ENCODE measurements at places on chromosomes 7 and 10.
A peak's percentile ranks its signal among the peaks of the same experiment; 100 is the strongest.

DNA sequence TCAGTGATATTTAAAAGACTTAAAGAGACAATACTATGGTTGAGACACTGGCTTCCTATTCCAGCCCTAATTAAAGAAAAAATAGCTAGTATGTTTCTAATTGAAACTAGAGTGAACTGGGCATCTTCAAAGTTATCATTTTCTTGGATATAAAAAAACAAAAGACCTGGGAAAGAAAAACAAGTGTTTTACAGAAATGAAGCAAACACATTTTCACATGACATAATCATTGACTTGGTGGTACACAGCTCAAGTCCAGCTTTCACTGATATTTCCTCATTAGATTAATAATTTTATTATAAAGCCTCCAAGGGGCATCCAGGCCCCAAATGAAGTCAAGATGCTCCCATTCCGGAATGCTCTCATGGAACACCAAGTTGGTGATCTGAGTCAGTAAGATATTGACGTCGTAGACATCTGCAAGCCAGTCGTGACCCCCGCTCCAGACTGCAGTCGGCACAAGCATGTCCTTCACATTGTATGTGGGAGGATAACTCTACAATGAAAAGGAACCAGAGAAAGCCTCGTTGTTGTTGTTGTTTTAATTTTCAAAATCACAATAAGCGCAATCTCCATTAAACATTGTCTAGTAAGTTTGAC is 7.5 kb upstream of the CH25H start:
- no peak for DNase-seq

DNA sequence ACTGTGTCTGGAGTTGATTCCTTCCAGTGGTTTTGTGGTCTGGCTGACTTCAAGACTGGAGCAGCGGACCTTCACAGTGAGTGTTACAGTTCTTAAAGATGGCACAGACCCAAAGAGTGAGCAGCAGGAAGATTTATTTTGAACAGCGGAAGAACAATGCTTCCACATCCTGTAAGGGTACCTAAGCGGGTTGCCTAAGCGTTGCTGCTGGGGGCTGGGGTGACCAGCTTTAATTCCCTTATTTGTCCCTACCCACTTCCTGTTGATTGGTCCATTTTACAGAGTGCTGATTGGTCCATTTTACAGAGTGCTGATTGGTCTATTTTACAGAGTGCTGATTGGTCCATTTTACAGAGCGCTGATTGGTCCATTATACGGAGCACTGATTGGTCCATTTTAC is 13.2 kb downstream of the AKR1B15 start:
- no peak for DNase-seq

DNA sequence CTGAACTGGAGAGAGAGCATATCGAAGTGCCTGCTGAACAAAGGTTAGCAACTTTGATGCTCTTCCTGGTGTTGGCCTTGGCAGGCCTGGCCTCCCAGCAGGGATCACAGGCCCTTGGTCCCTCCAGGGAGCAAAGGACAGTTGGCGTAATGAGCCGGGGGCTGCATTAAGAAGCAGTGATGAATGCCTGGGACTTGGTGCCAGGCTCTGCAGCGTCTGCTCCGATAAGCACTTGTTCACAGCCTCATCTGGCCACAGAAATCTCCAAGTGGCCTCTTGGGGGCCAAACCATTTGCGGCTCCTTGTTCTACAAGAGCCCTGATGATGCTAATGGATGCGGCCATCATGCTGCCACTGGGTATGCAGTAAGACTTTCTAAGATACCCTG is 31.8 kb downstream of the CRHR2 start:
- DNase-seq: no peak

DNA sequence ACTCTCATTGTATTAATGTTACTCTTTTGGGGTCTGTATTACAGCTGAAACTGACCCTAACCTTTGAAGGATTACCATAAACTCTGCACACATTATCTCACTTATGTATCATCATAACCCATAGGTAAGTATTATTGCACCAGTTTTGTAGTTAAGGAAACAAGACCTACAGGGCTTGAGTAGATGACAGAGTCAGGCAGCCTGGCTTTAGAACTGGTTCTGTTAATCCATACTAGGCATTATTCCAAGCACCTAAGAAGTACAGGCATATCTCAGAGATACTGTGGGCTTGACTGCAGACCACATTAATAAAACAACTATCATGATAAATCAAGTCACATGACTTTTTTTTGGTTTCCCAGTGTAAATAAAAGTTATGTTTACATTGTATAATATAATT is 17.1 kb upstream of the AKR1B1 start:
- DNase-seq: no peak

- DNase-seq: no peak
Observed at GRCh38 chr10:76149602-76150138, 718.2 kb downstream of the LRMDA start.

GRCh38 chr10:310976-311639 is 175.9 kb downstream of the ZMYND11 start:
- no peak for DNase-seq

GRCh38 chr7:49001610-49002033 is 77.3 kb downstream of the CDC14C start:
- no peak for DNase-seq

- no peak for DNase-seq
Observed at GRCh38 chr10:11670381-11670780, 58.9 kb upstream of the USP6NL start.

DNA sequence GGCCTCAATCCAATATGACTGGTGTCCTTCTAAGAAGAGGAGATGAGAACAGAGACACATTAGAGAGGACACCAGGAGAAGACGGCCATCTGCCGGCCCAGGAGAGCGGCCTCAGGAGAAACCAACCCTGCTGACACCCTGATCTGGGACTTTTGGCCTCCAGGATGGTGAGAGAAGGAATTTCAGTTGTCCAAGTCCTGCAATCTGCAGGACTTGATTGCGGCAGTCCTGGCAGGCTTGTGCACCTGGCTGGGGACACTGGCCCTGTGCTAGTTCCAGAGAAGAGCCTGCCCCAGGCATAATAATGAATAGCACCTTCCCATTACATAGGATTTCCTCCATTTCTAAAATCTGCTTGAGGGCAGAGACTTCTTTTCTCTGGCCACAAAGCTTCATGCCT is 409.9 kb upstream of the SHH start:
- DNase-seq: no peak

GRCh38 chr10:75623310-75624093 is 192.1 kb downstream of the LRMDA start:
- no peak for DNase-seq

DNA sequence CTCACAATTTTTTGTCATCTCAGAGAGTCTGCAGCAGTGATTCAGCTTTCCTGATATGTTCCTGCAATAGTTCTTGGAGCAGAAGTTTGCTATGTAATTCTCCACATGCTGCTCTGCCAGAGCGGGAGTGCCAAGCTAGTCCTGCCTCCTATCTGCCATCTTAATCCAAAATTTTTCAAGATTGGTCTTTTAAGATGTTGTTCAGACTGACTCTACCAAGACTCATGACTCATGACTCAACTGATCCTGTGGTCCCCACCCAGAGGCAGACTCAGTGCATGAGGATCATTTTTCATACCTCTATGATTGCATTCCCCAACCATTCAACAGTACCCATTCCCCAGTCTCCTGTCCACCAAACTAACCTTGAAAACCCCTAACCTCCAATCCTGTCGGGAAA is 470.8 kb downstream of the INHBA start:
- DNase-seq: no peak

DNA sequence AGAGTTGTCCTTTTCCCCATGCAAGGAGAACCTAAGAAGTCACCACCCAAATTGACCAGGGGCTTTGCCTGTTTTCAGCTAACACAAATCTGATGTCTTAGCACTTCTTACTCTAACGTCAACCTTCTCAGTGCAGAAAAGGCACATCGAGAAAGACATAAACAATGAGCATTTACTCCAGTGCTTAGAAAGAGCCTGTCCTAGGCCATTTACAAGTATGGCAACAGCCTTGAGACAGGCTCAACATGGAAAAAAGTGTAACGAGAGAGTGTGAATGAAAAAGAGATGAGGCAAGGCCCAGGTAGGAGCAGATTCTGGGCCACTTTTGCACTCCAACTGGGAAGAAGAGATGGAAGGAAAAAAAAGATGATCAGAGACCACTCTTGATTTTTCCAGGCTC is 54.4 kb downstream of the CPED1 start:
- no peak for DNase-seq

DNA sequence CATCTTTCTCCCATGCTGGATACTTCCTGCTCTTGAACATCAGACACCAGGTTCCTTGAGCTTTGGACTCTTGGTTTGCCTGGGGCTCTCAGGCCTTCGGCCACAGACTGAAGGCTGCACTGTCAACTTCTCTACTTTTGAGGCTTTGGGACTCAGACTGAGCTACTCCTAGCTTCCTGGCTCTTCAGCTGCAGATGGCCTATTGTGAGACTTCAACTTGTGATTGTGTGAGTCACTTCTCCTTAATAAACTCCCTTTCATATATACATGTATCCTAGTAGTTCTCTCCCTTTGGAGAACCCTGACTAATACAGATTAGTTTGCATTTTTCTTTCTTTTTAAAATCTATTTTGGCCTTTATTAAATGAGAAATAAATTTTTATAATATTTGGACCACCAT is 276.2 kb upstream of the SEMA3C start:
- no peak for DNase-seq

DNA sequence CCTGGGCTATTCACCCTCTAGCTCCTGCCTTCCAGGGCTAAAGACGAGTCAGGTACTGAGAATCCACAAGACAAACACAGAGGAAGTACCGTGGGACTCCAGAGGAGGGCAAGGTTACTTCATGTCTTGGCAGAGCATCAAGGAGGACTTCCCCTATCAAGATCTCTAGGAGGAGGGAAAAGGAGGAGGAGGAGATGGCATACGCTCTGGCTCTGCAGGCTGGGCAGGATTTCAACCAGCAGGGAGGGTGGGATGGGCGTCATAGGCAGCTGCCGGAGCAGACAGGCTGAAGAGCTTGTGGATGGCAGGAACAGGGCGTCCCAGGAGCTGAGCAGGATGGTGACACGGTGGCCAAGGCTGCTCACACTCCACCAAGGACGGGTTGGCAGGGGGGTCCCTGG is 21.3 kb downstream of the MDH2 start:
- DNase-seq: no peak

- DNase-seq: no peak
Observed at GRCh38 chr7:39504963-39505362, 61.2 kb upstream of the YAE1 start.

- DNase-seq: peak; percentile 48
Observed at GRCh38 chr10:11225935-11226334, 208.3 kb downstream of the CELF2 start.

DNA sequence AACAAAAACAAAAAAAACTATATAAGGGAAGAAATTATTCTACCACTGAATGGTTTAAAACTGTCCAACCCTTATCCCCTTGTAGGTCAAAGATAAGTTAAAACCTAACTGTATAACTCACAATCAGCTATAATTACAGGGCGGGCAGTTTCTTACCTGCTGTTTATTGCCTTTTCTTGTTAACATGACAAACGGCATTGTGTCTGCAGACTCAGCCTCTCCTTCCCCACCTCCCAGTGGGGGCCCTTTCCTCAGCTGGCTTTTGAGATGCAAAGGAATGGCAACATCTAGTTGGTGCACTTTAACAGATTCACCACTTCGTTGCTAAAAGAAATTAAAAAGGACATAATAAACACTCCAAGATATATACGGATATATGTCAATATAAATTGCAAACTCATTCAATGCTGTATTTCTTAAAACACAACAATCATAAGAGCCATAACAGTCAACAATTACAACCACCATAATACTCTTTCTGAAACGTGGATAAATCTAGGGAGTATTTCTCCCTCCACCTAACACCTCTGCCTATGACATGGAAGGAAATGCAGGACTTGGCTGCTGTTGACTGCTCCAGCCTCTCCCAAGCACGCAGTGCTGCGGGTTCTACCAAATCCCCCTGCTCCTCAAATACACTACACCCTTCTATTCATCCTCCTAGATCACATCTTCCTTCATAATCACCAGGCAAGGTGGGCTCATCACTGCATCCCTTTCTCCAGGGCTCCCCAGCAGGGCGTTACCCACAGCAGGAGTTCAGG is 106.0 kb downstream of the UPF2 start:
- DNase-seq: no peak

DNA sequence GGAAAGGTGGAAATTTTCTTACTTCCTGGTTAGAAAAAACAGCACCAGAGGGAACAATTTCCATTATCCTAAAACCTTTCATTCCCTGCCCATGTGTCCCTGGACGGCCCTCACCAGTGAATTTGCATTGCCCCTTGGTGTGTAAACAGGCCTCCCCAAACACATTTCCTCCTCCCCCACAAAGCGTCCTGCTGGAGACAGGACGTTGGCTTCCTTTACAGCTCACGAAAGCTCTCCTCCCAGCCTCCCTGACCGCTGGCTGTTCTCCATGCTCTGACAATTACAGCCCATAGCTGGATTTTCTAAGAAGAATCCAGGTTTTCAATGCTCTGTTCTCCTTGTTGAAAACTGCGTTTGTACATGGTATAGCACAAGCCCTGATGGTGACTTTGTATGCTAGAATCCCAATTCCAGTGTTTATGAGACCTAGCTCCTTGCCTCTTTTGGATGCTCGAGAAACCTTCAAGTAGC is 724.2 kb upstream of the CELF2 start:
- no peak for DNase-seq

GRCh38 chr7:129047761-129048160 is 7.2 kb downstream of the TNPO3 start:
- DNase-seq: no peak

DNA sequence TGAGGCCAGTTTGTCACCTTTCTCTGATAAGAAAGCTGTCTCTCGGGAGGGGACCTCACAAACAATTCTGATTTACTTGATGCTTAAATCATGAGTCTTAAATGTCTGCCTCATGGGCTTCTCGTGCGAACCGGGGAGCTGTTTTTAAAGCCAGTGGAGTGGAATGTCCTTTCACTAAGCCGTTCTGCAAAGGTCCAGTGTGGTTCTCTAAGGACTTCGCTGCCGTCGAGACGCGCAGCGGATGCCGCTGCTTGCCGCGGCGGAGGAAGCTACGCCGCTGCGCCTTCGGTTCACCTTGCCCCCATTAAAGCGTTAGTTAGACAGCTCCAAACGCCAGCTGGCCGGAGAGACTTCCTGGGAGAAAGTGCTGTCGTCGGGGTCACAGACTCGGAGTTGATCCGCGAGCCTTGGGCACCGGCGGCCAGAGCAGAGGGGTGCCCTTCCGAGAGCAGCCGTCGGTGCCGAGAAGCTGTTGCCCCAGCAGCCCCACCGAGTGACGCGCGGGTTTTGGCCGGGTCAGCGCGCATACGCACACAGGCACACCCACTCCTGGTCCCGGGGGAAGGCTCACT is 1.3 kb upstream of the HMX3 start:
- DNase-seq: no peak

GRCh38 chr10:31147210-31147608 is 115.5 kb upstream of the ZNF438 start:
- no peak for DNase-seq

DNA sequence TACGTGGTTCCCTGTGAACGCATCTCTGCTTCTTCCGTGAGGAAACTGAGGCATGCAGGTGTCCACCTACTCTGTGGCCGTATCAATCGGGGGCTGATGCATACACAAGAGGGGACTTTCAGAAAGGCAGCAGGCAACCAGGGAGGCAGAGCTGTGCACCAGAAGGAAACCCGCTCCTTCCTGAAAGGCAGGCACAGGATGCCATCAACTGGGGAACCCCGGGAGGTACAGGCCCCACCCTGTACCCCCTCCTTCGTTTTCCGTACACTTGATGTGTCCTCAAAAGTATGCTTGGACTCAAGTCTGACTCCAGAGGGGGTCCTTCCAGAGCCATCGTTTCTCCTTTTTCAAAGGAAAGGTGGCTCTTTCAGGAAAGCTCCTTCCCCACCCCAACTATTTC is 59.5 kb downstream of the ASB13 start:
- DNase-seq: no peak
